Fibroblast of gingiva (primary cell): ENCODE measurements at places on chromosomes 5 and 9.
A peak's percentile ranks its signal among the peaks of the same experiment; 100 is the strongest.

DNA sequence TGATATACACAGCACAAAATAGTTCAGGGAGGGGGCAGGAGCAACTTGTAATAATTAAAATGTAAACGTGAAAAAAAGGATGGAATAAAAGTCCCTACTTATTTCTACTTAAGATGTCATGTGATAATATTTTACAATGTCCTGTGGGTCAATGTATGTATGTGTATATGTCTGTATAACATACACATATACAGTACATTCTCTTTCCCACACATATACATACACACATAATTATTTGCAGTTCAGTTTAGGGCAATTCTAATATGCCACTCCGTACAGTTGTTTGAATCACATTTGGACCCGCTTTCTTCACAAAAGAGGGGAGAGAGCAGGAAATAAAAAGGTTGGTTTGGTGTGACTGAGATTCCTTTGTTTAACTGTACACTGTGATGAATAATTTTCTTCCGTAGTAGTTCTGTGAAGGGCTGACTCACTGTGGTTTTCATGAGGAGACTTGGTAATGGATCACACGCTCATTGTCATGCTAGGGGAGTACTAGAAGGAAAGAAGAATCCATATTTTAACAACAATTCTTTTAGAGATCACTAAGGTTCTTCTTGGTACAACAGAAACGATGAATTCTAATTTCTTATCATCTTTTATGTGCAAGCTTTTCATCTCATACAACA, 26.2 kb upstream of the ACOT12 start:
- DNase-seq, result peak; percentile 78

DNA sequence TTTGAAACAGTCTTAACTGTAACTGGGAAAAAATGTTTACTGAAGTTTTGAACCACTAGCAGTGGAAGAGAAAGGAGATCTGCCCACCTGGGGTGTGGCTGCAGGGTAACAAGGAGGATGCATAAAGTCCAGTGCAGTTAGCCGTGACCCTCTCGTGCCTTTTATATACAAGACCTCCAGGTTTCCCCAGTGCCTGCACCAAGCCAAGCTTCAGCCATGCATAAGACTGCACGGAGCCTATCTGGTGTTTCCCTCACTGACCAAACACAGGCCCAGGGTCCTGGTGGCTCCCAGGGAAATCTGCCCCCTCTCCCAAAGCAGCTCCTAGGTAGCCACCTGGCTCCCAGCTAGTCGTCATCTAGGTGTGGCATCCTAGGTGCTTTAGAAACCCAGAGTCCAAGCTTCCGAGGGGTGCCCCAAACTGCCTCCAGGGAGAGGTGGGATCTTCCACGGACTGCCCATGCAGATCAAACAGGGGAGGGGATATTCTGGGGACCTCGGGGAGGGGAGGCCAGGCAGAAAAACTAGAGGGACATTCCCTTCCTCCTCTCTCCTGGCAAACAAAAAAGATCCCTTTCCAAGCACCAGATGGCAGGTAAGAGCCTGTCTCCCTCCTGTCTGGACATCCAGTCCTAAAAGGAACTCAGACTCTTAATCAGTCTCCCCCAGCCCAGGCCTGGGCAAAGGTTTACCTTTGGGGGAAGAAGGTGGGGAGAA, 2.7 kb downstream of the SHB start:
- no peak for DNase-seq

GRCh38 chr5:2110137-2110933, 227.6 kb upstream of the IRX4 start:
- no peak for DNase-seq

DNA sequence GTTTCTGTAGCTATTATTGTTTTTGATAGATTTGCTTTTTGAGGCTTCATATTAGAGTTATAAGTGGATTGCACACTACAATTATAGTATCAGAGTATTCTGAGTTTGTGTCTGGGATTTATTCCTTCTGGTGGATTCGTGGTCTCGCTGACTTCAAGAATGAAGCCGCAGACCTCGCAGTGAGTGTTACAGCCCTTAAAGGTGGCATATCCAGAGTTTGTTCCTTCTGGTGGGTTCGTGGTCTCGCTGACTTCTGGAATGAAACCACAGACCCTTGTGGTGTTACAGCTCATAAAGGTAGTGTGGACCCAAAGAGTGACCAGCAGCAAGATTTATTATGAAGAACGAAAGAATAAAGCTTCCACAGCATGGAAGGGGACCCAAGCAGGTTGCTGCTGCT, 6.9 kb upstream of the EMB start:
- no peak for DNase-seq

DNA sequence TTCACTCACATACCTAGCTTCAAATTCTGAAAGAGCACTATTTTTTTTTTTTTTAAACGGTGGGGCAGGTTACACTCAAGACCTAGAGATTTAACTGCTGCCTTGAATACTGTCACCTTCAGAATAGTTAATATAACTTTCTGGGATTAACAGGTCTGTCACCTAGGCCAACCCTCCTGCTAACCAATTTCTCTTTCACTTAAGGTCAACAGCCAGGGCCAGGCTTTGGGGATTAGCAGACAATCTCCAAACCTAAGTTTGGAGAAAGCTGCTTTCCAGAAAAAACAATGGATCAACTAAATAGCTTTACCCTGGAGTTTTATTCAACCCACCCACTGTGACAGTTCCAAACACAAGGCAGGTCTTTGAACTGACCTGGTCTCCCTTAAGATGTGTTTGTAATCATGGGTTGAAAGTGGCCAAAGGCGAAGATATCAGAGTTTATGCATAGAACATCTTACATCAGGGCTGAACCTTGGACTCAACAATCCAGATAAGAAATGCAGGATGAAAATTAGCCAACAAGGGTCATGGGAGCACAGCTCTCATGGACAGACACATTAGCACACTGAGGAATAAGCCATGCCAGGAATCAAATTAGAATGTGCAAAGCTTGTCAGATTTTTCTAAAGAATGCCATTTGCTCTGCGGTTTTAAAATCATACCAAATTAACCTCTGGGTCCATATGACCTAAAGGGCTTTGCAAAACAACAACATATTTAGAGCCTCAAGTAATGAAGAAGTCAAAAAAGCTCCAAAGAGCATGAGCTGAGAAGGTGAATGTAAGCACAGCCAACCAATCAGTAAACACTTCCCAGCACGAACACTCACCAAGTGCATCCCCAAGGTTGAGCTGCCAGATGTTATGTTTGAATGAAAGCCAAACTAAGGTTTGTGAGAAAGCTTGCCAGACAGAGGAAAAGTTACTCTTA, 538.5 kb upstream of the DMAC1 start:
- DNase-seq, result no peak

DNA sequence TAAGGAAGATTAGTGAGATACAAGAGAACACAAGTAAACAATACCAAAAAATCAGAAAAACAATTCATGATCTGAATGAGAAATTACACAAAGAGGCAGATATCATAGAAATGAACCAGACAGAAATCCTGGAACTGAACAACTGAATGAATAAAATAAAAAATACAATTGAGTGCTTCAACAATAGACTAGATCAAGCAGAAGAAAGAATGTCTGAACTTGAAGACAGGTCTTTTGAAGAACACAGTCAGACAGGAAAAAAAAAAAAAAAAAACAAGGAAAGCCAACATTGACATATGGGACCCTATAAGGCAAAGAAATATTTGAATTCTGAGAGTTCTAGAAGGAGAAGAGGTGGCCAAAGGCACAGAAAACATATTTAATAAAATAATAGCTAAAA, 115.2 kb downstream of the ZDHHC21 start:
- DNase-seq, result no peak

- no peak for DNase-seq
Observed at GRCh38 chr9:120152295-120152694, 427.7 kb downstream of the CDK5RAP2 start.

DNA sequence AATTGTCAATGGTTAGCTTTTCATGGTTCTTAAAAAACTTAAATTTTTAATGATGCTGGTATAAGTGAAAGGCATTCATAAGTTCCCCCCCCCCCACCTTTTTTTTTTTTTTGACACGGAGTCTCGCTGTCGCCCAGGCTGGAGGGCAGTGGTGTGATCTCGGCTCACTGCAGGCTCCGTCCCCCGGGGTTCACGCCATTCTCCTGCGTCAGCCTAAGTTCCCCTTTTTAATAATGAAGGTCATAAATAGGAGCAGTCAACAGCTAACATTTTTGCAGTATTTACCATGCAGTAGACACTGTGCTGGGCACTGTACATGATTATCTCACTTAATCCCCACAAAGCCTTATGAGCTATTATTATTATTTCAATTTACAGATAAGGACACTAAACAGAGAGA, 556.3 kb downstream of the PDE4D start:
- no peak for DNase-seq

GRCh38 chr9:69877852-69878514, 57.4 kb downstream of the CFAP95 start:
- peak; percentile 42 for DNase-seq

DNA sequence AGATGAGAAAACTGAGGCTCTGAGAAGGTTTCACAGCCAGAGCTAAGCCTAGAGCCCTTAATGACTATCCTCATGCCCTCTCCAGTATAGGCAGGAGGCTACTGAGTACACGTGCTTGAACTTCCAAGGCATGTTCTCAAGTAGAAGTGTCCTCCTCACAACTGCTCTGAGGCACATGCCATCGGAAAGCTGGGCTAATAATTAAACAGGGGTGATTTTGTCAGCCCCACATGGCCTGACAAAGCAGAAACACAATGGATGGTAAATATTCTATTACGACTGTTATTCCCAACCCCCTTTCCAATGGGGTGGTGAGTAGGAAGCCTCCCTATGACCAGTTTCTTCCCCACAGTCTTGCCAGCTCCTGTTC, 34.3 kb downstream of the KCNIP1 start:
- no peak for DNase-seq

DNA sequence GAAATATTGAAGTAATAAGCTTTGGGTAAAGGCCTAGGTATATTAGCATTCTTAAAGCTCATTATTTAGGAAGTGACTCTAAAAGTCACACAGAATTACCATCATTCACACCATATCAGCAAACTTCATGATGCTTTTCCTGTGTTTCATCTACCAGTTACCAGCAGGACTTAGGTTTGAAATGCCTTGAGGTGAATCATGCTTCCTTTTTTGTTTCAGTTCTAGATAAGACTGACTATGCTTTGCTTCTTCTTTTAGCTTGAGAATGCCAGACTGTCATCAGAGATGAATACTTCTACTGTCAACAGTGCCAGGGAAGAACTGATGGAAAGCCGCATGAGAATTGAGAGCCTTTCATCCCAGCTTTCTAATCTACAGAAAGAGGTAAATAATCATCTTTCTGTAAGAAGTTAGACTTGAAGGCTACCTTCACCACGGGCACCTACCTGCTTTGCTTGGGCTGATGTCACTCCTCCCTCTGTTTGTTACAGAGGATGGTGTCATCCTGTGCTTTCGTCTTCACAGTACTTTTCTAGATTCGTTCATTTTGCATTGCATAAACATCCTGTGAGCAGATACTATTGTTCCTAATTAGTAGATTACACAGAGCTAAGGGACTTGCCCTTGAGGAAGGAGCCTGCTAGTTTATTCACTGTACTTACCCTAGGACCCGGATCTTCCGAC, 34.7 kb downstream of the LMNB1 start:
- no peak for DNase-seq

GRCh38 chr9:99171225-99172123, 50.3 kb downstream of the ALG2 start:
- no peak for DNase-seq

DNA sequence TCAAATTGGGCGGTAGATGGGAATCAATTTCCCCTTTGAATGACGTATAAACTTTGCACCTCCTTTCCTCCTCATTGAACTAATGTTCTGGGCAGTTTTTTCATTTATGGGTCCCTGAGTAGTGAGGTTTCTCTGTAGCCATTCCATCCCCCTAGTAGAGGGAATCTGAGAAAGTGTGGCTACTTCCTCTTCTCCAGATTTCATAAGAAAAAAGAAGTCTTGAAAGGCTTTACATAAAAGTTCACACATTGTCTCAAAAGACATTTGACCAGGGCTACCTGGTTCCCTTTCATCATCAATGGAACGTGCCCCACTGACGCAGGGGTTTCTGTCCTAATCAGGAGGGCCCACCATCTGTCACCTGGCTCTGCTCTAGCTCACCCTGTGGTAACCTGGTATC, 57.3 kb downstream of the CTSL start:
- no peak for DNase-seq

GRCh38 chr9:81979196-81979595, 9.4 kb upstream of the SPATA31D1 start:
- DNase-seq, result no peak
